Transverse colon (tissue), 4 donors: ENCODE measurements at places on chromosomes 2 and 18. TPM values are rescaled to one million over a fixed set of nuclear protein-coding genes. Genes with fewer than 3 reads are reported as not detected.

DNA sequence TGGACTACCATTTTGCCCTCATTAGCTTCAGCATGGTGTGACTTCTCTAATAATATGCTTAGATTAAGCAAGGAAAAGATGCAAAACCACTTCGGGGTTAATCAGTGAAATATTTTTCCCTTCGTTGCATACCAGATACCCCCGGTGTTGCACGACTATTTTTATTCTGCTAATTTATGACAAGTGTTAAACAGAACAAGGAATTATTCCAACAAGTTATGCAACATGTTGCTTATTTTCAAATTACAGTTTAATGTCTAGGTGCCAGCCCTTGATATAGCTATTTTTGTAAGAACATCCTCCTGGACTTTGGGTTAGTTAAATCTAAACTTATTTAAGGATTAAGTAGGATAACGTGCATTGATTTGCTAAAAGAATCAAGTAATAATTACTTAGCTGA lies 16.3 kb downstream of the TYMS start:
- DNase-seq, result no peak

- no peak for DNase-seq
Measured at GRCh38 chr18:44458777-44459176, 221.9 kb upstream of the SETBP1 start.

- no peak for DNase-seq
Measured at GRCh38 chr2:63755216-63755615, 86.5 kb upstream of the UGP2 start.

- peak; percentile 57 for DNase-seq
Measured at GRCh38 chr2:36356990-36357846, 1.6 kb downstream of the CRIM1 start.

DNA sequence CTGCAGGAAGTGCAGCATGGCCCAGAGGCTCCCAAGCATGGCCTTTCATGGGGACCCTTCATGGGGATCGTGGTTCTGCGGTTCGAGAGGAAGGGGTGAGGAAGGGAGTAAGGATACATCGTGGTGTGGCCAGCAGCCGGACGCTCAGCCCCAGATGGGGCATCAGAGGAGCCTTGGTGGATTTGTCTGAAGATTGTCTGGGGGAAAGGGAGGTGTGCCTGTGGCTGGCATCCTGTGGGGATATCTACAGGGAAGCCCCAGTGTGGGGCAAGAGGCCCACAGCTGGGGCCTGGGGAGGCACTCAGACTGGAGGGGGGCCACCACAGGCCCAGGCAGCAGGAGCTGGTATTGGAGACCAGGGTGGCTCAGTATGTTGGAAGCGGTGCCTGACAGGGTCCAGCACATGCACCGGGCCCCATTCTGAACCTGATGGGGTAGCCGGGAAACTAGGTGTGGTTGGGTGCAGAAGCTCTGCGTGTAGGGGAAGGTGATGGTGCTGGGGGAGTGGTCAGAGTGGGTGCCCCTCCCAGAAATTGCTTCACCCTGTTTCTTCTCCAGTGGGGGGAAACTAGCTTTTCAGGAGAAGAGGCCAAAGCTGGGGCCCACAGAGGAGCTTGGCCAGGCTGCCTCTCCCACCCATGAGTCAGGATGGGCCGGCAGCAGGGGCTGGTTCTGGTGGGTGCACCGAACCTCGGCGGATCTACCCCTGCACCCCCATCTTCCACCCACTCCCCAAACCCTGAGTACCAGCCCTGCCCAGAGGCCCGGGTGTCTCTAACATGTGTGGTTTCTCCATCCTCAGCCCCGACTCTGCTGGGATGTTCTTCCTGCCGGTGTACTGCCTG lies 274.4 kb upstream of the HDAC4 start:
- DNase-seq, result no peak

DNA sequence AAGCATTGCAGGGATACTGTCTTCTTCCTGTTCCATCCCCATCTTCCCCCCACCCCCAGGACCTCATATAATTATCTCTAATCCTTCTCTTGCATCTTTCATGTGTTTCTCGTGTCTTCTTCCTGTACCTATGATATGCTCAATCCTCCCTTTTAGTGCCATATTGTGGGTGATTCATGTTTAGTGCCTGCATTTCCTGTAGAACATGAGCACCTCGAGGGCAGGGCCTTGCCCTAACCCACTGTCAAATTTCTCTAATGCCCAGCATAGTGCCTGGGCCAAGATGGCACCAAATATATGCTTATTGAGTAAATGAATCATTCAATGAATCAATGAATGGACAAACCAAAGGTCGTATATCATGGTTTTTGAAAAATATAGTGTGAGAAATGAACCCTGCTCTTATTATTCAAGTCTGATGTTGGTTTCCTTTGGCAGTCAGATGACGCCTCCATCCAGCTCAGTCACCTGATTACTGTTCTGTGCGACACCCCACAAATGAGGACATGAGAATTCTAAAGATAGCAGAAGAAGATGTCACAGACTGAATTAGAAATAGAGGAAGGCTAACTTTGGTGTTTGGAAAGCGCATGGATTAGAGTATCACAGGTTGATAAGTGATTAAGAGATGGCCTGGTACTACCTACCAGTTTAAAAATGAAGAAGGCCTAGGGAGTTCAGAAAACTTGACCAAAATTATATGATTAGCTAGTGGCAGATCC lies 278.4 kb downstream of the PRKCE start:
- DNase-seq, result no peak

DNA sequence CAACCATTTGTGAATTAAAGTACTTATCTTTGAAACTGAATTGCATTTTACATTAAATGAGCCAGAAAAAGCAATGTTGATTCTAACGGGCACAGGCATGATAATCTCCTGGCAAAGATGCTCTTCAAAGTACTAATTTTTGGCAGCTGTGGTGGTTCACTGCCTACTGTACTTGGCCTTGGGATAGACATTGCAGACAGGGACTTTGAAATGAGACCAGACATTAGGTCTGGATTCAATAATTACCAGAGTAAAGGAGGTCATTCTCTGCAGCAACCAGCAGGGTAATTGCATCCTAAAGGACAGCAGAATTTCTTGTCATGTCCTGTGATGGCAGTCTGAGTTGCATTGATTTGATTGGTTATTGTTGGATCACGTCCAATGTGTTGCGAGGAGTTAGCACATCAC lies 986.5 kb downstream of the TDRD15 start:
- no peak for DNase-seq

DNA sequence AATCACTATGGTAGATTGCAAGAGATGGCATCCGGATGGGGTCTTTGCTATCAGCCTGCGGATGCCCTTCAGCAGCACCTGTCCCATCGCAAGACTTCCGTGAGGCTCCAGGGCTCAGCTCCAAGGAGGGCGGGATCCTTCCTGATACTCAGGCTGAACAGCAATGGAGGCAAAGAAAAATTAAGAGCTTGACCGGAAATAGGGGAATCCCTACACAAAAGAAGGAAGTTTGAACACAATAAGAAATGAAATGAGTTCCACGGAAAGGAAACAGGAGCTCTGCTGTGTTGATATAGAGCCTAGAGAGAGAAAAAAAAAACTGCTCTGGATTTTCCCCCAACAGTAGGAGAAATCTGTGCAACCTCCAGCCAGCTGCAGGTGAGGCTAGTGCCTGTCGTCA lies 91.9 kb downstream of the ARL4C start:
- no peak for DNase-seq

DNA sequence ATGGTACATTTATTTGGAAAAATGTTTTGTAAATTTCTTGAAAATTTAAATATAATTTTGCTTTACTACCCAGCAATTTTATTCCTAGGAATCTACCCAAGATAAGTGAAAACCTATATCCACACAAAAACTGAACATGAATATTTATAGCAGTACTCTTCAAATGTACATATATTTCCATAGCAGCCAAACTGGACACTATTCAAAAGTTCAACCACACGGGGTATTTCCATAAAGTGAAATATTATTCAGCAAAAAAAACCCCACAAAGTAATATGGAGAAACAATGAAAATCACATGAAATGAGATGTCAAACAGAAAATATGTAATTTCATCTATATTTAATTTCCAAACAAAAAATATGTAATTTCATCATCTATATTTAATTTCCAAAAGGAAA lies 1247.6 kb upstream of the TMEFF2 start:
- DNase-seq, result no peak

DNA sequence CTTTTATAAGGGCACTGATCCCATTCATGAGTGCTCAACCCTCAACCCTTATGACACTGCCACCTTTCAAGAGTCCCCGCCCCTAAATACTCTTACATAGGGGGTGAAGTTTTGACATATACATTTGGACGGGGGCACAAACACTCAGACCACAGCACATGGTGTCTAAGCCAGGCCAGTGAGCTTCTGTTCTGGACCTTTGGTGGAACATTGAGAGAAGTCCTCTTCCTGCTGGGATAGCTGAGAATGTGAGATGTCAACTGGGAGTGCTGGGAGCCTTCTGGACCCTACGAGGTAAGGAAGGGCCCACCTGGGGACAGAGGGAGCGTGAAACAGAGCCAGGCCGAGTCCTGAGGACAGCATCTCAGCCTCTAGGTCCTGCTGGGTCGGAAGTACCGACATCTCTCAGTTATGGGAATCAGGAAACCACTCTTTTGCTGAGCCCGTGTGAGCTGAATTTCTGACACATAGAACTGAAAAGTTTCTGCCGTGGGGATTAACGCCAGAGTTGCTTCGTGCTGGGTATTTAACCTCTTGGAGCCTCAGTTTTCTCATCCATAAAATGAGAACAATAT lies 114.9 kb downstream of the PDCL3 start:
- DNase-seq, result no peak

DNA sequence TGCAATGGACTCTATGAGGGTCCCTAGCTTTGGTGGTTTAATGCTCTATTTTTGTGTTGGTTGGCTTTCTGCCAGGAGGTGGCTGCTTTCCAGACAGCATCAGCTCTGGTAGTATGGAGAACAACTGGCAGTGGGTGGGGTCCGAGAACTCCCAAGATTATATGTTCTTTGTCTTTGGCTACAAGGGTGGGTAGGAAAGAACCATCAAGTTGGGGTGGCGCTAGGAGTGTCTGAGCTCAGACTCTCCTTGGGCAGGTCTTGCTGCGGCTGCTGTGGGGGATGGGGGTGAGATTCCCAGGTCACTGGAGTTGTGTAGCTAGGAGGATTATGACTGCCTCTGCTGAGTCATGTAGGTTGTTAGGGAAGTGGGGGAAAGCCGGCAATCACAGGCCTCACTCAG lies 976.1 kb upstream of the GYPC start:
- DNase-seq, result peak; percentile 37

DNA sequence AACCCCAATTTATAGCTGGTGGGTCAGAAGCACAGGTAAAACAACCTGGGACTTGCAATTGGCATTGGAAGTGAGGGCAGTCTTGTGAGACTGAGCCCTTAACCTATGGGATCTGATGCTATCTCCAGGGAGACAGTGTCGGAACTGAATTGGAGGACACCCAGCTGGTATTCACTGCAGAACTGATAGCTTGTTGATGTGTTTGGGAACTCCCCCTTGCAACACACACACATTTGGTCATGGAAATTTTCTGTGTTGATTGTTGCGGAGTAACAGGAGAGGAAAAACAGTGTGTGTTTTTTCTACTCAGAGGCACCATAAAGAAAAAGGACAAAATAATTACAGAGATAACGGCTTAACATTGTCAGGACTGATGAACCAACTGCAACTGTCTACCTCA lies 16.1 kb downstream of the TPGS2 start:
- DNase-seq, result no peak

Gene TTLL4
- 20.5 TPM for total RNA-seq

Gene SOWAHC
- 64.0 TPM for total RNA-seq
